Ecto neural progenitor cell (in vitro differentiated cells): ENCODE measurements at places on chromosomes 12 and 14.
A peak's percentile ranks its signal among the peaks of the same experiment; 100 is the strongest.

- no peak for DNase-seq
Observed at GRCh38 chr14:68854421-68854820, 61.6 kb upstream of the ZFP36L1 start.

- no peak for DNase-seq
Observed at GRCh38 chr12:122998316-122998715, 17.8 kb downstream of the ARL6IP4 start.

DNA sequence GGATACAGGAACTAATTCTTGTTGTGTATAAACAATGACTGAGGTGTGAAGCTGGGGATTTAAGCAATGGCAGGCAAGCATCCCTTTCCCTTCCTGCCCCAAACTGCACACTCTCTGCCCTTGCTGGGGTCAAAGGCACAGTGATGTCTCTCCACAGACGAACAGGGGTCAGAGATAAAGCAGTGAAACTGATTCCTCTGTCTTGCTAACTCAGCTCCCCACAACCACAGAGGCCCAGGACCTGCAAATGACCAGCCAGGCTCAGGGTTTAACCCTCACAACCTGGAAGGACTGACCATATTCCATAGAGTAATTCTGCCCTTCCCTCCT is 67.2 kb downstream of the CCDC88C start:
- DNase-seq, result no peak

DNA sequence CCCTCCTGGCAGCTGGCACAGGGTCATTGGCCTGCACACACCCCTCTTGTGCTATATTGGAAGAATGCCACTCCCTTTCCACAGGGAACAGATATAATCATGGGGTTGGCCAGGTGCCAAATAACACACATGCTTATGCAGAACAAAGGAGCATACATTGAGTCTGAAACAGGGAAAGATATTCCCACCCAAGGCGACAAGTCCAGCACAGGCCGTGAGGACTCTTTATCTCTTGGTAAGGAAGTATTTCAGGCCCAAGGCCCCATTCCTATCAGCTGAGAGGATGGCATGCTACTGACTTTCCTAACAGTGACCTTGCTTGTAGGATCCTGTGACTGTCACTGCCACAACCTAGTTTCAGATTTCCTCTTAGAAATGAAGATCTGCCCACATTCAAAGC is 59.0 kb upstream of the STXBP6 start:
- no peak for DNase-seq

- no peak for DNase-seq
Observed at GRCh38 chr12:132075714-132076553, 68.2 kb downstream of the DDX51 start.

- no peak for DNase-seq
Observed at GRCh38 chr12:62196146-62196545, 64.1 kb upstream of the USP15 start.

DNA sequence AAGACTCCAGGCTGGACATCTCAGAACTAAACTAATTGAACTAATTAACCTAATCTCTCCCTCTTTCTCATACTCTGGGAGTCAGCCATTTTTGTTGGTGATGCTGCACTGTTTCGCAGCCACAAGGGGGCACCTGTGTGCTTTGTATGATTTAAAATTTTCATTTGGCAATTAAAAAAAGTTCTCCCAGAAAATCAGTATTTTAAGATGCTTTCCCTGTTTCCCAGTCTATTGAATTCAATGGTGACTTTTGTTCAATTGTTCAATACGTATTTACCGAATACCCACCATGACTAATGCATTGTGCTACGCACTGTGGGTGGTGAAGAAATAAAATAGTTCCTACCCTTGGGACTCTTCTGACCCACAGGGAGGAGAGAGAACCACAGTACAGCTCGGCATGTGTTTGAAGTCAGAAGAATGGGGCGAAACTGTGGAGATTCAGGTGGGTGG is 63.7 kb downstream of the ZNF664 start:
- peak; percentile 69 for DNase-seq

GRCh38 chr14:59333668-59334067 is 131.5 kb downstream of the GPR135 start:
- DNase-seq, result no peak

- DNase-seq, result no peak
Observed at GRCh38 chr14:38290601-38291188, 34.8 kb upstream of the CLEC14A start.

- no peak for DNase-seq
Observed at GRCh38 chr14:33836203-33836899, 114.5 kb downstream of the EGLN3 start.

DNA sequence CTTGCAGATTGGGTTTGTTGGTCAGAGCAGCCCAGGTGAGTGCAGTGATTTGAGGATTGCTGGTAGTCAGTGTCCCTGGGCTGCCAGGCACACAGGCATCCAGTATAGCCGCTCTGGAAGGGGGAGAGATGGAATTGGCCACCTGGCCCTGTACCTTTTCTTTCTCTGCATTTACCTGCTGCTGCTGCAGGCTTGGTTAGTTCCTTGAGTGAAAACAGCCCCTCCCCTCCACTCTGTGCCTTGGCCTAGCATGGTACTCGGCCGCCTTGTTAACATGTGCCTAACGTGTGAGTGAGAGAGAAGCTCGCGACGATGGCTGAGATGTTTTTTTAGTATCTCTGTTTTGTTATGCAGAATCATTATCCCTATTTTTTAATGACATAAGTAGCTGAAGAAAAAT is 49.3 kb upstream of the AMN start:
- no peak for DNase-seq

GRCh38 chr12:120229071-120229486 is 28.2 kb upstream of the RPLP0 start:
- DNase-seq, result no peak

DNA sequence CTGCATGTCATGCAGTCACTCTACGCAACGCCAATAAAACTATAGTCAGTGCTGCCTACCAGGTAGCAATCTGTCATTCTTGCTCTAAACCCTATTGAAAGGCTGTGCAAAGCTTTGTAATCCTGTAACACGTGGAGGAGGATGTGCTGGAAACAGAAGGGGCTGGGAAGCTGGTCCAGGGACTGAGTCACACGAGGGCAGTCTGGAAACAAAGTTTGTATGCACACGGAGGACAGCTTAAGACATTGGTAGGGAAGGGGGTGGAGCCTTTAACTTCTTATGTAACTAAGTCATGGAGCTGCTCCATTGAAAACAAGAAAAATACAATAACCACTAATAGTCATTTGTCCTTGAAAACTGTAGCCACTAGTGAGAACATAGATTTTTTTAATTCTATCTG is 128.0 kb downstream of the BCAT1 start:
- DNase-seq, result no peak

DNA sequence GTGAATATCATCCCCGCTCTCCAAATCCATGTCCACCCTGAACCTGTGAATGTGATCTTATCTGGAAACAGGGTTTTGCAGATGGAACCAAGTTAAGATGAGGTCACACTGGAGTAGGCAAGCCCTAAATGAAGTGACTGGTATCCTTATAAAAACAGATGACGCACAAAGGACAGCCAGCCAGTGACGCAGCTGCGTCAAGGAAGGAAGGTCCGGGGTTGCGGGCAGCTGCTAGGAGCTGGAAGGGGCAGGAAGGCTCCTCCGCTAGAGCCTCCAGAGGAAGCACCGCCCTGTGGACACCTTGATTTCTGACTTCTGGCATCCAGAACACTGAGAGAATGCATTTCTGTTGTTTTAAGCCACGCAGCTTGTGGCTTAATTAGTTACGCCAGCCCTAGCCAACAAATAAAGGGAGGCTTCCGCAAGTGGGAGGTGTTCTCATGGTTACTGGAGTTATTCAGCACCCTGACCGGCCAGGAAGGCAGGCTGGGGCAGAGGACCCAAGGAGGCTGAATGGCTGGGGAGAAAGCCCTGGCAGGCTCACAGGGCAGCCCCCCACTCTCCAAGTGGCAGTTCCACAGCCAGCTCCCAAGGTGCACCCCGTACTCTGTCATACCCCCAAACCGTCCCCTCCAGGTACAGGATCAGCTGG is 127.6 kb upstream of the NCOR2 start:
- DNase-seq, result no peak

GRCh38 chr12:2498964-2499500 is 295.7 kb upstream of the FKBP4 start:
- no peak for DNase-seq

GRCh38 chr14:61362072-61362750 is 40.8 kb downstream of the PRKCH start:
- DNase-seq, result no peak

- no peak for DNase-seq
Observed at GRCh38 chr14:103856607-103857006, 9.2 kb upstream of the PPP1R13B start.

- DNase-seq, result no peak
Observed at GRCh38 chr12:41903014-41903708, 241.5 kb downstream of the GXYLT1 start.

- no peak for DNase-seq
Observed at GRCh38 chr14:52901357-52901980, 49.4 kb downstream of the FERMT2 start.

GRCh38 chr14:89137526-89138163 is 279.4 kb downstream of the FOXN3 start:
- DNase-seq, result no peak

DNA sequence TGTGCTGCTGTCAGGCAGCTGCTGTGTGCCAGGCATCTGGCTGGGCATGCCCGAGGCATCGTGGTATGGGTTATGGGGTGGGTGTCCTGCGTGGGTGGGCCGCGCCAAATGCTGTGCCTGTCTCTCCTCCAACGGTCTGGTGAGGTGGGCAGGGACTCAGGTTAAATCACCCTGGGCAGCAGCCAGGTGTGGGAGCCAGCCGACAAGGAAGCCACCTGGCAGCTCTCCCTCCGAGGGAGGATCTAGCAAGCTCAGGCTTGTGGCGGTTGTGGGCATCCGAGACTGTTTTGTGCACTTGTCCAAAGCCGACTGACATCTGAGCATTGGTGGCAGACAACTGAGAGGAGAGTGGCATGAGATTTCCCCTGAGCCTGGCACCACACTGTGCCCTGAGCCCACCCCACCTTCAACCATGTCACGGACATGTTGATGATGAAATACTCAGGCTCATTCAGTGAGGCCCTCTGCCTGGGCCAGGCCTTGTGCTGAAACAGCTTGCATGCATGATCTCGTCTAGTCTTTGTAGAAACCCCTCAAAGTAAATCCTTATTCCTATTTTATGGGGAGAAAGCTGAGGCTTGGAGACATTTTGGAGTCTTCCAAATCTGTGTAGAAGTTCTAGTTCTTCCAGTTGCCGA is 181.8 kb upstream of the MYL2 start:
- DNase-seq, result no peak

DNA sequence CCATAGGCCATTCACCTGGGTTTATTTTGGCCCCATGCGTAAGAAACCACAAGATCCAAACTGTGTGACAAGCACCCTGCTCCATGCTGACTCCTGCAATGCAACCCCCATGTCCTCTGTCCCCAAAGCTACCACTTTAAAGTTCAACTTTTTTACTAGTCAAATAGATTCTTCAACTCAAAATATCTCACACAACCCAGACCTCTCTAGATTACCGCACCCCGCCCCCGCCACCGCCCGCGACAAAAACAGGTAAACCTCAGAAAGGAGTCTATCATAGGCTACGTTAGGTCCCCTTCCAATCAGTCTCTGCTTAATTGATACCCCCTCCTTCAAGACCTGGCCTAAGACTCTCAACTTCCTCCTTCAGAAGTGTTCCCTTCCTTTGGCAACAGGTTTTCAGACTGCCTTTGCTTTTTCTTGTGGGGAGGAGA is 2.2 kb downstream of the ZFP36L1 start:
- DNase-seq, result no peak

DNA sequence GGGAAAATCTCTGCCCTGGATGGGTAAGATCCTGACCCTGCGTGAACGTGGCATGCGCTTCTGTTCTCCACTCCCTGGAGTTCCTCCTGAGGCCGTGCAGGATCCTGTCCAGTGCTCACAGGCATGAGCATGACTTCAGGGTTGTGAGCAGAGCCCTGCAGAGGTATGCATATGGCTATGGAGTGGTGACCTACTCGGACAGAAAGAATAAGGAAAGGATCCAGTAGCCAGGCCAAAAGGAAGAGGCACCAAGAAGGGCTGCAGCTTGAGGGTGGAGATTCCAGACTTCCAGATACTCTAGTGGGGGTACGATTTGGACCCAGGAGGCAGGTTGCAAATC is 20.8 kb upstream of the CD27 start:
- no peak for DNase-seq

DNA sequence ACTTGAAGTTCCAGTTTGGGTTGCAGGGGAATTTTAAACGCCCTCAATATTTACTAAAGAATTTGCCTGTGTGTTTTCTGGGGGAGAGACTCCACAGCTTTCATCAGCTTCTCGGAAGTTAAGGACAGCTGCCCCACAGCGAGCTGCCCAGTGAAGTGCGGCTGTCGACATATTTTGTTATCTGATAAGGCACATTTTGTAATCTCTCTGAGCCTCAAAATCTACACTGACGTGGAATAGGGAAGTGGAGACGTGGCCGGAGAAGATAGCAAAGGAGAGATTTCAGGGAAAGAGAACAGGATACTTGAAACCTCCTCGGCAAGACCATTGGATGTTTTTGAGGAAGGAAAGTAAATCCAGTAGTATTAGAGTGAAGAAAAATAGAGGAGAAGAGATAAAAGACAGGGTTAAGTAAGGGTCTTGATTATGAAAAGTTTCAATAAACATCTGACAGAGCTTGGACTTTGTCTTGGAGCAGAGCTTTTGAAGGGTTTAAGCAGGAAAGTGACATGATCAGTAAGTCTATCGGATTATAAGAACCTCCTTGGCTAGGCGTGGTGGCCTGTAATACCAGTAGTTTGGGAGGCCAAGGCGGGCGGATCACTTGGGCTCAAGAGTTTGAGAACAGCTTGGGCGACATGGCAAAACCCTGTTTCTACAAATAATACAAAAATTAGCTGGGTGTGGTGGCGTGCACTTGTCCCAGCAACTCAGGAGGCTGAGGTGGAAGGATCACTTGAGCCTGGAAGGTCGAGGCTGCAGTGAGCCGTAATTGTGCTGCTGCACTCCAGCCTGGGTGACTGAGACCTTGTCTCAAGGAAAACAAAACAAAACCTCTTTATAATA is 1.1 kb downstream of the POLR3B start:
- no peak for DNase-seq

DNA sequence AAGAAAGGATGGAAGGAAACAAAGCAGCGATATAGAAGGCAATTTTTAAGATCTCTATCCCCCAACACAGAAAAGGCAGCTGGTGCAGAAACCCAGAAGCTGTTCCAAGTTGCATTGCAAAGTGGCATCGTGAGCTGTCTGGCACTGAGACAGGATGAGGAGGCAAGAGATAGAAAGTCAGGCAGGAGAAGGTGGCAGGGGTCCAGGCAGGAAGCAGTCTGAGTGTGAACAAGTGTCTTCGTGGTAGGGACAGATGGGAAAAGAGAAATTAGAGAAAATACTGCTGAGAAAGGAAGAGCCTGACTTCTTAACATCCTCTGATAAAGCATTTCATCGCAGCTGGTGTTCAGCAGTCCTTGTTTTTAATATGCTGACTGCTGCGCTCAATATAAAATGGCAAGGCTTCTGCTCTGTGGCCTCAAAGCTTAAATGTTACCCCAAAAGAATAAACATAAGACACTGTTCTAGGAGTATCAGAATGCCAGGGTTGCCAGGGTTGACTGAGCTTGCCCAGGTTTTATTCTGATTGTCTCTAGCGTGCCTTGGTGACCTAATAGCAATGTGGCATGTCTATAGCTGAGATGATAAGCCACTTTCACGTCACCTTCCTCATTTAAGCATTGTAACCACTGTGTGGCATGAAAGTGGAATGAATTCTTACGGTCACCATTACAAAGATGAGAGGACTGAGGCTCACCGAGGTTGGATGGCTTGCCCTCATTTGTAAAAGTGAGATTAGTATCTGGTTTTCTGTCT is 397.6 kb downstream of the NUAK1 start:
- no peak for DNase-seq
